Mesendoderm (in vitro differentiated cells): ENCODE measurements at places on chromosomes 12 and 14.

DNA sequence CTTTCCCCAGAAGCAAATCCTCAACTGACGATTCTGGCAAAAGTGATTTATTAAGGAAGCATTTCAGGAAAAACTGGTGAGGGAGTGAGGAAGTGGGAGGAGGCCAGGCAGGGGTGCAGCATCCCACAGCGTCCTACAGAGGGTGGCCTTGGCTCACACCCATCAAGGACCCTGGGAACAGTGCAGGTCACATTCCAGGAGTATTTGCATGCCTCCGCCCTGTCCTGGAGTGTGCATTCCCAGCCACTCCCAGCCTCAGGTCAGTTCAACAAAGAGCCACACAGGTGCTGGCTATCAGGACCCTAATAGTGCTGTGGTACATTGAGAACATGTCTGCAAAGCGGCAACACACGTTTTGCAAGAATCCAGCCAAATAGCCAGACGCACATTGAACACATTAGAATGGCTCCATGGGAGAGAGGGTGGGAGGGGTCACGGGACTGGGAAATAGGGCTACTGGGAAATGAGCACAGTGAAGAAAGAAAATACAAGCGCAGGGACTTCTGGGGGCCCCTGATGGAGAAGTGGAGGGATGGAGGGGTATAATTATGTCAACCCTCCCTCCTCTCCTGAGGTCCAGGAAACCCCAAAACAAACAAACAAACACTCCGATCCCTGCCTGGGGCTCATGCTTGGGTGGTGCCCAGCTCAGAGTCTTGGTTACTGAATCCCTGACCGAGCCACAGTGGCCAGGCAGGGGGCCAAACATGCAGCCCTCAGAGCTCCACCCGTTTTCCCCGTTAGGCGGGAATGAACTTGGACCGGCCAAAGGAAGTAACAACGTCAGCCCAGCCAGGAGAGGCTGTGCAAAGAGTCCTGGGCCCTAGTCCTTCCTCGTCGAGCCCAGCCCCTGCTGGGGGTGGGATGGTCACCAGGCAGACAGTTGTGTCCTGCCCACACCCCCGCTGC lies 36.5 kb downstream of the CMKLR1 start:
- DNase-seq: peak; percentile 84

DNA sequence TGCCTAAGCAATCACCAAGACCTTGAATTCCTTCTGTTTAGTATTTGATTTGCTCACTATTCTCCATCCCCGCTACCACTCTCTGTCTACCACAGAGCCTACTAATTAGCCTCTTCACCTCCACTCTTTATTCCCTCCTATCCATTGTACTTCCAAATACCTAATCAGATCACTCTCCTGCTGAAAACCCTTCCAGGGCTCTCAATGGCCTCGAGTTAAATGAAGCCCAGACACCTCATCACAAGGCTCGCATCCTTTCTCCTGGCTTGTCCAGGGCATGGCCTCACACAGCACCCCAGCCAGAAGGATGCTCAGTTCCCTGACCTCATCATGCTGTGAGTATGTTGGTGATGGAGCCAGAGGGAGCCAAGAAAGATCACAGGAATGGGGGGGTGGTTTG lies 71.4 kb upstream of the PRMT8 start:
- no peak for DNase-seq

- no peak for DNase-seq
Observed at GRCh38 chr14:75725481-75725880, 64.4 kb downstream of the TTLL5 start.

- DNase-seq: peak; percentile 68
Observed at GRCh38 chr14:61662437-61663311, 32.6 kb upstream of the HIF1A start.

DNA sequence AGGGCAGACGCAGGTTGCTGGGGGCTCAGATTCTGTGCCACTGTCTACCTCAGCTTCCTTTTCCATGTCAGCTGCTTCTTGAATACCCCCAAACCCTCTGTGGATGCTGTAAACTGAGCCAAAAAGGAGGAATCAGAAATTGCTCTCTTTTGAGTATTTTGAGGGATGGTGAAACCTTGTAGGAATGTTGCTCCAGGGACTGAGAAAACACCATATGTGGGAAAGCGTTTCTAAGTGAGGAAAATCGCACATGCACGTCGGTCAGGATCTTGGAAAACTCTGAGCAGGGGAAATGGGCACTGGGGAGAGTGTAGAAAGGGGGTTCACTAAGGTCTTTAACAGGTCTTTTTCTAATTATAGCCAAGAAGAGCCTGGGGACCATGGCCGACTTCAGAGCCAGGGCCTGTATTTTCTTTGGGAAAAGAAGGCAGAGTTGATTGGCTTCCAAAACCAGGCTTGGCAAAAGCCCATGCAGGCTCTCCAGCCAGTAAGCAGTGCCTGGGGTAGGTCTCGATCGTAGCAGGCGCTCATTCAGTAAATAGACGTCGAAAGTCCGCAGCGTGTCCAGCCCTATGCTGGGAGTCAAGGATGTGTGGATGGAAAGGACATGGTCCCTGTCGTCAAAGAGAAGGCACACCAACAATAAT lies 58.0 kb downstream of the NTF3 start:
- no peak for DNase-seq
